Heart right ventricle (tissue), 16 donors: ENCODE measurements at places on chromosomes 1 and 21. TPM values are rescaled to one million over a fixed set of nuclear protein-coding genes. Genes with fewer than 3 reads are reported as not detected.

FCRL5 gene
- total RNA-seq: not detected

CELF3 gene
- not detected for total RNA-seq

SAMD13 gene
- 0.93 TPM for total RNA-seq

DNA sequence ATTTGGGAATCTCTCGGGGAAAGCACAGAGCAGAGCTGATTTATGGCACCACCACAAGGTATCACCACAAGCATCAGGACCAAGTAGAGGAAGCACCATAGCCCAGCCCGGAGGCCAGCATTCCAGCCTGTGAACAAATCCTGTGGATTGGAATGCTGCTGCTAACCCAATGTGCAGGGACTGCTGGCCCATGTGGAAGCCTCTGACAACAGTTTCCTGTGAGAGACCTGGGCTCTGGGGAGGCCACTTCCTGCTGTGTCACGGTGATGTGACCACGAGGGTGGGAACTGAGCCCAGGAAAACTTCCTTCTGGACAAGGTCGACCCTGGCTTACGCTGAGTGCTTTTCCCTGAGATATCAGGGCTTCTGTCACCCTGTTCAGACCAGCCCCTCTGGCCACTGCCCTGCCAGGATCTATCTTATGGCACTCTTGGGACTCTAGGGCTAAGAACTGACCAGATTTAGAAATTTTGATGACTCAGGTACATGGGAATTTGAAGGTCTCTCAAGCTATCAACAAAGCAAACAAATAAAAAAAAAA, 88.3 kb upstream of the NGF start:
- peaks cover 13% of the 10 kb centered on the region for H3K4me1 ChIP-seq
- DNase-seq: peak; percentile 67
- H3K36me3 ChIP-seq: no peaks in the 10 kb centered on the region

DNA sequence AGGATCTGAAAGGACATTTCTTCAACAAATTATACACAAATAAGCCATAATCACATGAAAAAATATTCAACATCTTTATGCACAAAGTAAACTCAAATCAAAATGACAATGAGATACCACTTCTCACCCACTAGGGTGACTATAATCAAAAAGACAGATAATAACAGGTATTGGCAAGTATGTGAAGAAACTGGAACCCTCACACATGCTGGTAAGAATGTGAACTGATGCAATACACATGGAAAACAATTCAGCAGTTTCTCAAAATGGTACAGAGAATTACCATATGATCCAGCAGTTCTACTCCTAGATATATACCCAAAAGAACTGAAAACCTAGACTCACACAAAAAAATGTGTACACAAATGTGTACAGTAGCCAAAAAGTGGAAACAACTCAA, 62.5 kb downstream of the CHD5 start:
- H3K36me3 ChIP-seq: no peaks in the 10 kb centered on the region
- H3K27me3 ChIP-seq: no peaks in the 10 kb centered on the region
- no peak overlapping the region for H3K27ac ChIP-seq
- DNase-seq: no peak
- H3K4me1 ChIP-seq: no peaks in the 10 kb centered on the region
